RPMI7951 (cell line): ENCODE measurements at places on chromosomes 7 and 10. TPM values are rescaled to one million over a fixed set of nuclear protein-coding genes. Genes with fewer than 3 reads are reported as not detected.
A peak's percentile ranks its signal among the peaks of the same experiment; 100 is the strongest.

The NPTX2 gene
- total RNA-seq: 4.8 and 5.5 TPM in 2 replicates

The C10orf105 gene
- 0.10 and 0.12 TPM in 2 replicates for total RNA-seq

The TMEM229A gene
- not detected in 2 replicates for total RNA-seq

The DOCK1 gene
- total RNA-seq: 15.7 and 17.4 TPM in 2 replicates

The BMPER gene
- total RNA-seq: 3.0 and 7.2 TPM in 2 replicates

The DNAH11 gene
- 10.0 and 10.7 TPM in 2 replicates for total RNA-seq

The OR2A42 gene
- total RNA-seq: 0.12 TPM in 1 of 2 replicates, not detected in the other

The RAPGEF5 gene
- 2.9 and 3.6 TPM in 2 replicates for total RNA-seq

The HOXA6 gene
- 1.8 and 7.2 TPM in 2 replicates for total RNA-seq

The LFNG gene
- 19.1 and 28.5 TPM in 2 replicates for total RNA-seq

The WNT2 gene
- total RNA-seq: not detected in 2 replicates

The GPR26 gene
- under 0.01 TPM in 2 replicates for total RNA-seq

The EEF1AKMT2 gene
- total RNA-seq: 24.1 and 31.1 TPM in 2 replicates

The PDCD11 gene
- 15.3 and 18.1 TPM in 2 replicates for total RNA-seq

The OGDHL gene
- total RNA-seq: not detected in 2 replicates

- no peak for DNase-seq
Observed at GRCh38 chr10:11057994-11058393, 40.3 kb downstream of the CELF2 start.

DNA sequence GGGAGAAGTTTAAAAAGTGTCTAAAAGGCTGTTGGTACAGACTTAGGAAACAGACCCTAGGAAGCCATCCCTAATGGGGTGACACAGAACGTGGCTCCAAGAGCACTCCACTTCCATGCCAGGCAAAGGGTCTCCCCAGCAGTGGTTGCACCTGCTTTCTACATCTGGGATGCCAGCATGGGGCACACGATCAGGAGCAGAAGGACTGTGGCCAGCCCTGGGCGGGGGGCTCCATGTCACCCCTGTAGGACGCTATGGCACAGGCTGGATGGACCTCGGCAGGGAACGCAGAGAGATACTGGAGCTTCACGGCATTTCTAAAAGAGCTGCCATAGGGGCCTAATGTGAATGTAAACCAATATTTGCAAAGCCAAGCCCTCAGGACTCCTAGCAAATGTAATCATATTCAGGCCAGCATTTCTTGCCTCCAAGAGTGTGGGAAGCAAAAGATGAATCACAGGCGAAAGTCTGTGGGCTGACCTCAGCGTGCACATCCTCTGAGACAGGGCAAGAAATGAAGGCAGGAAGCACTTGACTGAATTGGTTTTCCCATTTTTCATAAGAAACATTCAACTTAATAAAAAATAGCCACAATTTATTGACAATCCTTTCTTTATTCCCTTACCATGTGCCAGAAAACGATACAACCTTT is 93.9 kb downstream of the ATXN7L1 start:
- peak; percentile 87 for DNase-seq

- DNase-seq: no peak
Observed at GRCh38 chr7:93538061-93538460, 36.5 kb downstream of the CALCR start.

DNA sequence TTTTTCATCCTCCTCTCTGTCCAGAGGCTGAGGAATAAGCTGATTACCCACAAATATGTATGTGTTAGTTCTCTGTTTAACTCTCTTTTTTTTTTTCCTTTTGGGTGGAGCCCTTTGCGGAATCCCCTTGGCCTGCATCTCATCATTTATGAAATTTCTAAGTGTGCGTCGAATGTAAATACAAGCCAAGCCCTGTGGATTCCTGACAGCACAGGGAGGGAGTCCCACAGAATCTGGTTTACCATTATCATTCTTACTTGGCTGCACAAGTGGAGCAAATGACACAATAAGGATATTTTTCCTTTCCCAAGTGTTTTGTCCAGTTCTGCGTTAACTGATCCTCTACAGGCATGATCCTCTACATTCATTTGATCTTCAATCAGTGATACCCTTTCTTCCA is 11.4 kb downstream of the STK31 start:
- no peak for DNase-seq

DNA sequence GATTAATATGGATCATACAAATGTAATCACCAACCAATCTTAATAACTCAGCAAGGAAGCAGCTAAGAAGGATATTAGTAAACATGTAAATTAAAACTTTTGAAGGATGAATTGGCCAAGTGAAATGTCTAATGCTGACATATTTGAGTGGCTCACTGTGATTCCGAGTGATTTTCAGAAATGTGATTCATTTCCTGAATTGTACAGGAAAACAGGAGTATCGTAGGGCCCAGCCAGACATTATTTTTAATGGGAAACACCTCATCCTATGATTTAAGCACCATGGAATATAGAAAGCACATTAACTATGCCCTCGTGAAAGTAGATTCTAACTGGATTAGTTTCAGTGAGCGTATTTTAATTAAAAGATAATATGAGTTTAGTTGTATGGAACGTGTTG is 82.3 kb downstream of the LHFPL3 start:
- DNase-seq: no peak

- no peak for DNase-seq
Observed at GRCh38 chr10:42646214-42646613, 7.8 kb upstream of the ZNF33B start.

- DNase-seq: no peak
Observed at GRCh38 chr7:84113286-84113685, 81.3 kb downstream of the SEMA3A start.

- DNase-seq: no peak
Observed at GRCh38 chr7:92413550-92413949, 33.7 kb upstream of the GATAD1 start.

- DNase-seq: no peak
Observed at GRCh38 chr7:134856691-134857090, 77.3 kb downstream of the CALD1 start.

- DNase-seq: peak; percentile 88
Observed at GRCh38 chr7:88184848-88185304, 35.0 kb downstream of the SRI start.

DNA sequence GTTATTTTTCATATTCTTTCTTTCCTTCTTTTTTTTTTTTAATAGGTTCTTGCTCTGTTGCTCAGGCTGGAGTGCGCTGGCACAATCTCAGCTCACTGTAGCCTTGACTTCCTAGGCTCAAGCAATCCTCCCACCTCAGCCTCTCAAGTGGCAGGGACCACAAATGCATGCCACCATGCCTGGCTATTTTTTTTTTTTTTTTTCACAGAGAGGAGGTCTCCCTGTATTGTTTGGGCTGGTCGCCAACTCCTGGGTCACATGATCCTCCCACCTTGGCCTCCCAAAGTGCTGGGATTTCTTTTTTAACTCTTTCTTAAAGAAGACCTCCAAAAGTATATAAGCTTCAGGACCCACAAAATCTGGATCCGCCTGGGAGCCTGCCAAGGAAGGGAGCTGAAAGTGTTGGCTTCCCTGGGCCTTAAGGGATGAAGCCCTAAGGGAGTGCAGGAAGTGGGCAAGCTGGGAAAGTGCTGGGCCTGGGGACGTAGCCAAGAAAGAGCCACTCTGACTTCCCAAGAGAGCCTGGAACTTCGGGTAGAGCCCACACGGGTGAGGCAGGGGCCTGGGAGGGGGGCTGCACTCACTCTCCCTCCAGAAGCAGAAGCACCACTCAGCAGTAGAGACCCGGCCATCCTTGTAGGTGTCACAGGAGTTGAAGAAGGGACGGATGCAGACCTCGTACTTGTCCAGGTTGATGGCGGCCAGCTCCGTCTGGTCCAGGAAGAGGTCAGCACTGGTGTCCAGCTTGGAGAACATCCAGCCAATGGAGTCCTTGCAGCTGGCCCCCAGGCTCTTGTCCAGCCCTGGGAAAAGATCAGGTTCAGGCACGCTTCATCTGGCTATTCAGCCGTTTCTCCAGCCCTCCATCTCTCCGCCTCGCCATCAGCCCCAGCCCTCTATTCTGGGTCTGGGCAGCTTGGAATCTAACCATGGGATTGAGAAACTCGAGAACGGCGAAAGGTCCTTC is 21.8 kb downstream of the SPOCK2 start:
- peak; percentile 38 for DNase-seq

DNA sequence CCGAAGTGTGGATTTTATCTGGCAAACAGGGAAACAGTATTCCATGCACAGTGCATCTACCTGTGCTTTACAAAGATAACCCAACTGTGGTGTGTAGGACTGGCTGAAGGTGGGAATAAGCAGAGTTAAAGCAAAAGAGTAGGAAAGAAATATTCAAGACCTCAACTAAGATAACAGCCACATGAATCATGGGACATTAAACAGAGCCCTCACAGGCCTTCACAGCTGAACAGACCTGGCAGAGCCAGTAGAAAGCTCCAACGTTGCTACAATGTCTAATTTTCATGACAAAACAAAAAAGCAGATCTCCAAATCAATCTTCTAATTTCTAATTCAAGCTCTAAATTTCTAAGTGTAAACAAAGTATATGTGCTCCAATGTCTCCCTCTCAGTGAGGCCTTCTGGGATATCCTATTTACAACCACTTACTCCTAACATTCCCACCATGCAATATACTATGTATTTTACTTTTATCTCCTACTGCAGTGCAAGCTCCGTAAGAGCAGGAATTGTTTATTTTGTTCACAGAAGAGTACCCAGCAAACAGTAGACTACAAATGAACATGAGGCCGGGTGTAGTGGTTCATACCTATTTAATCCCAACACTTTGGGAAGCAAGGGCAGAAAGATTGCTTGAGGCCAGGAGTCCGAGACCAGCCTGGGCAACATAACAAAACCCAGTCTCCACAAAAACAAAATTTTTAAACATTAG is 63.5 kb downstream of the UBE2H start:
- DNase-seq: no peak

DNA sequence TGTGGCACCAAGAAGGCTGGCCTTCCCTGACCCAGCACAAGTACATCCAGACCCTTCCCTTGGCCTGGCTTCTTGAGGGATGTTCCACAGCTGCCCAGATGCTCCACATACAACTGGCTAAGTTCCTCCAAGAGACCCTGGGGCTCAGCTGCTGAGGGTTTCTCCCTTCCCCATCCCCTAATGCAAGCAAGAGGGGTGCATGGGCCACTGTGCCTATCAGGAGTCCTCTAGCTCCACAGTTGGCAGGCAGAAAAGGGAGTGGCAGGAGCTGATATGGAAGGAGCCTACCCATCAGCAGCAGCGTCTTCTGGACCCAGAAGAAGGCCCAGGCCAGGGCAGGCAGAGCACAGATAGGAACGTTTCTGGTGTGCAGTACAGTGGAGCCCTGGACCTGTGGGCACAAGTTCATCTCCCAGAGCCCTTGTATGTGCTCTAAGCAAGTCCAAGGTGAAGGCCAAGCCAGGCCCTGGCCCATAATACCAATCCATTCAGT is 26.2 kb downstream of the VSIR start:
- DNase-seq: no peak

- DNase-seq: no peak
Observed at GRCh38 chr10:68010426-68010940, 64.6 kb downstream of the HERC4 start.
